AG04449 (cell line): ENCODE measurements at places on chromosomes 1 and 21.
A peak's percentile ranks its signal among the peaks of the same experiment; 100 is the strongest.

- DNase-seq: no peak
Measured at GRCh38 chr1:151613282-151613780, 1.5 kb downstream of the SNX27 start.

GRCh38 chr1:195430826-195431225, 1177.4 kb downstream of the KCNT2 start:
- DNase-seq: no peak

- DNase-seq: no peak
Measured at GRCh38 chr1:23529146-23530086, 1.6 kb downstream of the E2F2 start.

GRCh38 chr21:38766987-38767722, 38.6 kb upstream of the ETS2 start:
- no peak for DNase-seq

DNA sequence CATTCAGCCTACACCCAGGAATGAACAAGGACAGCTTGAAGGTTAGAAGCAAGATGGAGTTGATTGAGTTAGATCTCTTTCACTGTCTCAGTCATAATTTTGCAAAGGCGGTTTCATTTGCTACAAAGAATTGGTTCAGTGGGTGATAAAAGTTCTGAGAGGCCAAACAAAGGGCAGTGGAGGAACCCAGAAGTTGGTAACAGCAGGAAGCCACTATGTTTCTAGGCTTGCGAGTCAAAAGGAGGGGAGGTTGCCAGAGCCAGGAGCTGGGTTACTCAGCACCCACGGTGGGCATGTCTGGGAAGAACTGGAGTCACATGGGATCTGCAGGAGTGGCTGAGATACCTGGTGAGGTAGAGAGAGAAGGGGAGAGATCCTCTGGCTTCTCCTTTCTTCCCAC, 64.2 kb upstream of the MRPS6 start:
- DNase-seq: no peak

DNA sequence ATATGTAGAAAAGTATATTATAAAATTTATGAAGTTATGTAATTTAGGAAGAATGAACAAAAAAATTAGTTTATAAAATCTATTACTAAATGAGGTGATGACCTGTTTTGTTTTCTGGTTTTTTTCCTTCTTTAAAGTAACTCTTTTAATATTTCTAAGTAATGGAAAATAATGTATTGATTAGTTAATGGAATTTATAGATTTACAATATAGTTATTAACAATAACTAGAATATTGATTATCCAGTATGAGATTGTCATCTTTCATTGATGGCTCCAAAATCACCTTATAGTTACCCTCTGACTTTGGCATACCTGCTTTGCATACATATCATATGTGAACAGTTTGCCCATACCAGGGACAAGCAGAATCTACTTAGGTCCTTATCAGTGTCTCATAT, 23.4 kb downstream of the CAMSAP2 start:
- no peak for DNase-seq

DNA sequence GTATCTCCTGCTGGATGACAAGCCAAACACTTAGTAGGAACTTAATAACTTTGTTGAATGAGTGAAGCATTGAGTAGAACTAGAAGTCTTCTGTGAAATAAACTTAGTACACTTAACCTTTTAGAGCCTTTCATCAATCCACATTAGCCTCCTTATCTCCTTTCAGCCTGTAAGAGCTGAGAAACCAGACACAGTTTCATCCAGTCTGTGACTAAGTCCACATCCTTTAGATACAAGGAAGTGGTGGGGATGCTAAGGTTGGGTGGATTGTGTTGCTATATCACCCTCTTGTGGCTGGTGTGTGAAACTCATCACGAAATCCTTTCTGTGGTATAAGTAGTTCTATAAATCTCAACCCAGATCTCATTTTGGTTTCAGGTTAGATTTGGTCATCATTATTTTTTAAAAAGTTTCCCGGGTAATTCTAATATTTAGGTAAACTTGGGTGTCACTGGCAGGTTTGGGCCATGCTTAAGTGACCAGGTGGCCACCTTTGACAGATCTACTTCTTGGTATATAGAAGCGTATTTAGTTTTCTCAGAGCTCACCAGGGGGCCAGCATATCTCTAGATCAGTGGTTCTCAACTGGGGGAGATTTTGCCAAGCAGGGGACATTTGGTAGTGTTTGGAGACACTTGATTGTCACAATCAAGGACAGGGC, 27.8 kb upstream of the CD84 start:
- DNase-seq: peak; percentile 49

DNA sequence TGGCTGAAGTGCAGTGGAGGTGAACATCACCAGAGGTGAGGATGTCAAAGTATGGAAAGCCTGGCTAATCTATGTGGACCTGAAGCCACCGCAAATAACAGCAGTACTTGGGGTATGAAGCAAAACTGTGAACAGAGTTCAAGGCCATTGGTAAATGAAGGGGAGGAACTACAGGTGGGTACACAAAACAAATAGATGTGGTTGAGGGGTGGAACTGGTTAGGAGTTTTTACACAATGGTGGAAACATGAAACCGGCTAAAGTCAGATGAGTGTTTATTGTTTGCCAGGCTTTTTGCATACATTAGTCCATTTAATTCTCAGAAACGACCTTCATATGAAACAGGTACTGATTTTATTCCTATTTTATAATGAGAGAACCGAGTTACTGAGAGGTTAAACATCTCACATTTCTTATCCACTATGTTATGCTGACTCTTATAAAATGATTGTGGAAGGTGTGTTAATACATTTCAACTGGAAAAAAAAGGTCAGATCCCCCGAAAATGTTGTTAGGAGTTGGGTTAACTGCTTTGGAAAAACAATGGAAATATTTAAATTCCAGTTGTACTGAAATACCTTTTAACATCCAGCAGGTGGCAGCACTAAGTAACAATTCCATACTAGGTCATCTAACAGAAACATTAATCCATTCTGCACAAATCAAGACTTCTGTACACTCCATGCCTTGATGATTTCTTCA, 44.3 kb upstream of the GTF2B start:
- no peak for DNase-seq

DNA sequence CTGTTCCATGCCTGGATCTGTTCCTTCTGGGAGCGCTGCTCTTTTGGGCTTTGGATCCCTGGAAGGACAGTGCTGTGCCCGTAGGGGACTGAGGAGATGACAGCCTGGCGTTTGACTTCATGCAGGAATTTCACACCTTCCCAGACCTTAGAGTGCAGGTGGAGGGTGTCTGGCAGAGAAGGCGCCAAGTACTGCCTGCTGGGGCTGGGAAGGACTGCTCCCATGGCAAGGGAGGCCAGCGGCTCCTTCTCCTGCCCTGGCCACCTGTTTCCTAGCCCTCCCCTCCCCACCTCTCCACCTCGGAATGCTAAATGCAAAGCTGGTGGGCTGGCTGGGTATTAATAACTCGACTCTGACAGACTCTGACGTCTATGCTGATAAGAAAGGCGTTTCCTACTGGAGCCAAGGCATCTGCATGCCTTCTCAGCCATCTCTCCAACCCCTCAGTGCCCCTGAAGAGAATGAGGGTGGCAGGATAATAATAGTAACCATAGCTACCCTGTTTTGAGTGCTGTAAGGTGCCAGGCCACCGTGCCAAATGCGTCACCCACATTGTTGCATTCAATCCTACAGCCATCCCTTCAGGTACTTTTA, 17.5 kb upstream of the PDIK1L start:
- no peak for DNase-seq

DNA sequence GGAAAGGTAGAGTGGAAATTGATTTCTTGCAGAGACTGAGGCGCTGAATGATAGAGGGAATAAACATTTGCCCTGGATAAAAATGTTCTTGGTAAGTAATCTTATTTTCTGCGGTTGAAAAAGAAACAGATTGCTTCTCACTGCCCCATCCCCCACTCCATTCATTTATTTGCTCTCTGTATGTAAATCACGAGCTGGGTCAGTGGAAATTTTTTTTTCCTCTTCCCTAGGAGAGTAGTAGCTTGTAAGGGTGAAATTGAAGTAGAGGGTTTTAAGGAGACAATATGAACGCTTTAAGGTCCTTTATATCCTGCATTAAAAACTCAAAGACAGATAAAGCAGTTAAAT, 1.4 kb upstream of the BRINP3 start:
- no peak for DNase-seq

DNA sequence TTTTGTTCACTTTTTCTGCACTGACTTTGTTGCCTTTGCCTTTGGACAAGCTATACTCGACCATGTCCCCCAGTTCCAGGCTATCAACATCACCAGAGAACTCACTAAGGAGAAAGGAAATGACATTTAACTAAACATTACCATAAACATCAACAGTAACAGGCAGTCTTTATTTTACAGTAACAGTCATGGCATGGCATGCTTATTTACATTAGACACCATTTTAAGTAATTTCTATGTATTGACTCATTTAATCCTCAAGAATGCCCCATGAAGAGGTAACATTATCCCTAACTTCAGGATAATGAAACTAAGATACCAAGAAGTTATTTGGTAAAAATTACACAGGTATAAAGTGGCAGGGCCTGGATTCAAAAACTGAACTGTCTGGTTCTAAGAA, 8.7 kb upstream of the NRAS start:
- no peak for DNase-seq

DNA sequence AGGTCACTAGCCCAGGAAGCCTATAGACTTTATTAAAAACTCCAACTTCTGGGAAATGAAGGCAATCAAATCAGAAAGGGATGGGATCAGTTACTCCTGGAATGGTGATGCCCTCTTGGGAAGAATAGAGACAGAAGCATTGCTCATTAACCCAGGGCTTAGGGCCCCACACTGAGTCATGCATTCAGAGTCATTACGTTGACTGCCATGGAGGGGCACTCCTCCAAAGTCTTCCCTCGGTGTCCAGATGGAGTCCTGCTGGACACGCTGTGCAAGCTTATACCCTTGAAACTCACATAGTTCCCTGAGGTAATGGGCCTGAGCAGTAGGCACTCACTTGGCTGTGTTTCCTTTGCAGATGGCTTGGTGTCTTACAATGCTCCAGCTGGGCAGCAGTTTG, 35.2 kb upstream of the HSD17B7 start:
- no peak for DNase-seq

GRCh38 chr1:148308832-148309458, 156.9 kb upstream of the NBPF11 start:
- no peak for DNase-seq

- peak; percentile 64 for DNase-seq
Measured at GRCh38 chr1:41672173-41672572, 187.7 kb upstream of the EDN2 start.

DNA sequence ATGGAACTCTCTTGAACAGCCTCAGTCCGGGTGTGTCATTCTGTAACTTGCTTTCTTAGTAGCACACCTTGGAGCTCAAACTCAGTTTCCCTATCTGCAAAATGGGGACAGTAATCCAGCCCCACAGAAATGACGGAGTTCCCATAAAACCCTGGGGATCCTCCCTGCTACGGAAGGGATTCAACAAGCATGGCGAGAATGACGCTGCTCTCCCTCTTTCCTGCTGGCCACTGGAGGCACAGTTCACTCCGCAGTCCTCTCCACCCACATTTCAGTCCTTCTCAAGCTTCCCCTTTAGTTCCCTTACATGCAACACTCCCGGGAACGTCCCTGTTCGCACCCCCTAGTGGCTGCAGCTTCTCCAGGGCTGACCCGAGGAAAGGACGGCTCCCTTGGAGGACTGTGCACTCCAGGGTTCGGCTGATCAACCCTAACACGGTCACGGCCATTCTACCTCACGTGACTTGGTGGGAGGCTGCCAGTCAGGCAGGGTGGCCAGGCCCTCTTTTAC, 20.6 kb downstream of the RUNX3 start:
- DNase-seq: no peak

- DNase-seq: no peak
Measured at GRCh38 chr1:11266268-11267074, 4.1 kb upstream of the MTOR start.

DNA sequence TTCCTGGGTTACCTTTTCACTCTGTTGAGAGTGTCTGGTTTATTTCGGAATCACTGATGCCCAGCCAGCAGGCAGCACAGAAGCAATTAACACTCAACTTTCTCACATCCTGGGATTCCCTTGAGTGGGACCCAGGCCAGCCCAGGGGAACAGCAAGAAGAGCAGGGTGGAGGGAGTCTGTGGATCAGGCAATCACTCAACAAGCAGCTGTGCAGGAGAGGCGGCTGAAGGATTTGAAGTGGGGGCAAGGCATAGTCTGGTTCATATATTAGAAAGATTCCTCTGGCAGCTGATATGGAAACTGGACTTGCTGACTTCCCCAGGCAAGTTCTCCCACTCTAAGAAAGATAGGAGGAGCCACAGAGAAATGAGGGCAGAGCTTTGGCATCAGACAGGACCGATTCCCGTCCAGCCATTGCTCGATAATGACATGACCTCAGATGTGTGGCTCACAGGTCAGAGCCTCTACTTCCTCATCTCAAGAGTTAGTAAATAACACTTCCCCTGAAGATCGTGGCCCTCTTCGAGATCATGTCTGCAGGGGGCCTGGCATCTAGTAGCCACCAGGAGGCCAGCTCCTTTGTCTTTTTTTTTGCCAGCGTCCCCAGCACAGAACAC, 12.4 kb downstream of the EPHA8 start:
- DNase-seq: no peak

DNA sequence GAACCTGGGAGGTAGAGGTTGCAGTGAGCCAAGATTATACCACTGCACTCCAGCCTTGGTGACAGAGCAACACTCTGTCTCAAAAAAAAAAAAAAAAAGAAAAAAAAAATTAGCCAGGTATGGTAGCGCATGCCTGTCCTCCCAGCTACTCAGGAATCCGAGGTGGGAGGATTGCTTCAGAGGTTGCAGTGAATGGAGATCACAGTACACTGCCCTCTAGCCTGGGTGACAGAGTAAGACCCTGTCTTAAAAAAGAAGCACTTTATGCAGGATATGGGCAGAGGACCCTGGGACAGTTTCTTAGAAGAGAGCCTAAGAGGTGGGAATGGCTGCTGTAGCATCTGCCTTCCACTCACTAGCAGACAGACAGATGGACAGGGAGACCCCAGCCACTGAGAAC, 23.0 kb downstream of the IQGAP3 start:
- DNase-seq: no peak
